ENCODE measurements at places on chromosomes 6 and 20.

DNA sequence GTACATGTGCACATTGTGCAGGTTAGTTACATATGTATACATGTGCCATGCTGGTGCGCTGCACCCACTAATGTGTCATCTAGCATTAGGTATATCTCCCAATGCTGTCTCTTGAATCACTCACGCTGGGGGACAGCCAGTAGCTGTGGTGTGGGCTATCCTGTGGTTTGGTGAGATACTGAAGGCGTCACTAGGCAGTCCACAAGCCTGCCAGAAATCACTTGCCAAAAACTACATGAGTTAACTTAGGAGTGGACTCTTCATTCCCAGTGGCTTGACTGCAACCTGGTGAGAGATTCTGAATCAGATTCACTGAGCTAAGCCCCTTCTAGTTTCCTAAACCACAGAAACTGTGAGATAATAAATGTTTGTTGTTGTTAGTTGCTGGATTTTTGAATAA is 191.3 kb downstream of the TSHZ2 start:
- DNase-seq: no peak

GRCh38 chr20:63178446-63178820 is 37.5 kb downstream of the YTHDF1 start:
- DNase-seq: no peak

DNA sequence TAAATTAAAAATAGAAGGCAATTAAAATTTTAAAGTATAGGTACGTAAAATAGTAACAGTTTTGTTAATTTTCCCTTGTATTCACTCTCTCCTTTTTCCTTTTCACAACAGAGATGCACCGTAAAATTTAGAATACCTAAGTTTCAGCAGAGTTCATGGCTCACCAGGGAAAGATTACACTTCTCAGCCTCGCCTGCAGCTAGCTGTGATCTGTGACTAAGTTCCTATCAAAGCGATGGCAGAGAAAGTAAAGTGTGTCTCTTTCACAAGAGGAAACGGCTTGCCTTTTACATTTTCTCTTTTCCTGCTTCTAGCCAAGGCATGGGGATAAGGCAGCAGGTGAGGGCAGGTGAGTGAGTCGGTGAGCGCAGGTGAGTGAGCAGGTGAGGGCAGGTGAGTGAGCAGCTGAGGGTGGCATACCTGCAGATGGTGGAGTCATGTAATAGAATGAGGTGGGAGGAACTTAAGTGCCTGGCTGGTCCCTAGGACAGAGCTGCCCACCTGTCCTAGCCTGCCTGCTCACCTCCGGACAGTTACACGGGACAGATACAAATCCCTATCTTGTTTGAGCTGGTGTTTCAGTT is 30.9 kb downstream of the ZFP64 start:
- DNase-seq: no peak

- DNase-seq: no peak
These were observed 516.7 kb downstream of the C6orf118 start for GRCh38 chr6:164792666-164793065.

DNA sequence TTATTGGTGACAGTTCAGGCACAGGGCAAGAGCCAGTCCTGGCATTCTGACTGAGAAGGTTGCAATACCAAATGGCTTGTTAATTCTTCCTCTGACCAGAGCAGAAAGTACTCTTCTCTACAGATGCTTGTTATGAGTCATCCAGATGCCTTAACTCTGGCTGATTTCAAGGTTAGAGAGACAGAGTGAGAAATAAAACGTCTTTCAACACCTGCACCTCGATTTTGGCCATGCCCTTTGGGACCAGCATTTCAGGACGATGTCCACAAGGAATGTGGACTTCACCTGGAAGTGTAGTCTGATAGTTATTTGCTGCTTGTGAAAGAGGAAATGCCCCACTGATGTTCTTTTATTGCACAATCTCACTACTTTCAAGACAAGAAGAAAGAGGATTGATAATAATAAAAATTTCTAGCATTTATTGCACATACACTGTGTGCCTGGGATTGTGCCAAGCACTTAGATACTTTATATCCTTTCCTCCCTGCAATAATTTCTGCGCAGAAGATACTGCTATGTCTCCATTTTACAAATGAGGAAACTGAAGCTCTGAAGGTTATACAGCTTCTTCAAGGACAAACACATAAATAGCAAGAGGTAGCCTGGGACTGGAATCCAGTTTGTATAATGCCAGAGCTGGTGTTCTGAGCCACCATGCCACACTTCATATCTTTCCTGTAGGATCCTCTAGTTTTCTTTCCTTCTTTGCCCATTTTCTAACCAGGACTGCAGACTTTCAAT is 33.5 kb upstream of the MCM3 start:
- no peak for DNase-seq

DNA sequence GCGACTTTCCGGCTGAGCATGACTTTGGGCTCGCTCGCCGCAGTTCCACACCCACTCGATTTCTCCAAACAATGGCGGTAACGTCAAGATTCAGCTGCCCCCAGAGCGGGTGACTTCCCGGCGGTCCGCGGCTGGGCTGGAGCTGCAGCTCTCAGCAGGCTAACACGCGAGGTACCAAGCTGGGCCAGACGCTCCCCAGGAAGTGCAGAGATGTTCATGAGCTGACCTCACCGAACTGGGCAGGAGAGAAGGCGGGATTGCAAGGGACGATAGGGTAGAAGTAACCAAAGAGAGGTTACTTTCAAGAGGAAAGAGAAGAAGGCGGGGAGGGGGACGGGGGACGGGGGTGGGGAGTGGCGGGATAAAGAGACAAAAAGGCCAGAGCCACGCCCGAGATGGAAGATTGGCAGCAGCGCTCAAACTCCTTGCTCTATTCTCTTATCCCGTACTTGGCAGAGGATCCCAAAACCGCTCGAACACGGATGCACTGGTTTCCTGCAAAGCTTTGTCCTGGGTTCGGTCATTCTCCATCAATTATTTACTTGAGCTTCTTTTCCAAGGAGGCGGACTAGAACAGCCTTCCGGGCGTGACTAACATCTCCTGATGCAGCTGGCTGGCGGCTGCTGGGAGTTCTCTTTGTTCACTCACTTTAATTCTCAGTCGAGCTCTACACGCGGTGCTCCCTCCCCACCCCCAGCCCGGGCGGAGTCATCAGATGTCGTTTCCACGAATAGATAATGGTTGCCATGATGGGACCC is at the start of gene MTCL3:
Gene MTCL3 (minus strand): TSS at position 626 of the 759 bp plus-strand sequence.
- DNase-seq: peak; percentile 36

DNA sequence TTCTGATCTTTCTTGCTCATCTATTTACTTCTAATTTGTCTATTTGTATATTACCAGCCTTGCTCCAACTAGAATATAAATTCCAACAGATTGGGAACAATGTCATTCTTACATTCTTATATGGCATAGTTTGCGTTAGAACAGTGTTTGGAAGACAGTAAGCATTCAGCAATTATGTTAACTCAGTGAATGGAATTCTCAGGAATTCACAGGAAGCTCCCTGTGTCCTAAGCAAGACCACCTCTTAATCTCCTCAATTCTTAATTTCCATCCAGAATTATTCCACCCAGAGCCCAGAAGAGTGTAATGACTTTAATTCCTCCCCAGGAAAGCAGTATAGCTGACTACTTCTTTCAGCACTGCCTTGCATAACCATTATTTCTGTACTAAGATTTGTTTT is 18.2 kb upstream of the HS3ST5 start:
- DNase-seq: no peak

GRCh38 chr6:47455533-47456209 is 21.9 kb upstream of the CD2AP start:
- DNase-seq: no peak

- no peak for DNase-seq
These were observed 33.9 kb downstream of the HLA-A start for GRCh38 chr6:29976253-29976587.

DNA sequence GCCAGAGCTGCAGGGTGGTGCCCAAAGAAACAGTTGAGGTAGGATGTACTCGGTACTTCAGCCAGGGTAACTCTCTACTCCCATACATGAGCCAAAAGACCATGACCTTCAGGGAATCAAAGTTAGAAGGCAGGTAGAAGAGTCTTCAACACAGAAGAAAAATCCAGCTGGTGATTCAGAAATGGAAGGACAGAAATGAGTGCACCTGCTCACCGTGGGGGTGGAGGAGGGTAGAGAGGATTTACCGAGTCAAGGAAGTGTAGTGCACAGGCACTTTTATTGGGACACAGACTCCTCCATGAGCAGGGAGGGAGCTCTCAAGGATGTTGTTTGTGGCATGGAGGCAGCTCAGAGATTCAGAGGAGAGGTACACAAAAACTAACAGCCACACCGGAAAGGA is 330.3 kb upstream of the PRDM1 start:
- no peak for DNase-seq

- no peak for DNase-seq
These were observed 274.8 kb upstream of the BTBD3 start for GRCh38 chr20:11642866-11643265.

GRCh38 chr20:43690943-43691598 is 24.2 kb downstream of the MYBL2 start:
- no peak for DNase-seq

- peak; percentile 2 for DNase-seq
These were observed 143.7 kb downstream of the BTBD9 start for GRCh38 chr6:38495922-38496635.

DNA sequence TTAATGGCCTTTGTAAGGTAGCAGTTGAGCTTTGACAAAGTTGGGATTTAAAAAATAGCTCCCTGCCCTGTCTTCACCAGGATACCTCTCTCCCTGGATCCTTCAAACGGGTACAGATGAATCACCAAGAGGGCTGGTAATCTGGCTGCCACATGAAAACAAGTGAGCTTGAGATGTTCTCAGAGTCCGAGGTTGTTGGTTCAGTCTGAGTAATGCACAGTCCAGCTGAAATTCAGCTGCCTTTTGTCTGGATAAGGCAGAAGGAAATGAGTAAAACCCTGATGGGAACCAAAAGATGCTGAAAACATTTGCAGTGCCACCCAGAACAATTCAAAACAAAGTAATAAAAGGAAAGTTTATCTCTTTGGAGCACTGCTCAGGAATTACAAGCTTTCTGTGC is 86.8 kb downstream of the GJA1 start:
- DNase-seq: no peak

DNA sequence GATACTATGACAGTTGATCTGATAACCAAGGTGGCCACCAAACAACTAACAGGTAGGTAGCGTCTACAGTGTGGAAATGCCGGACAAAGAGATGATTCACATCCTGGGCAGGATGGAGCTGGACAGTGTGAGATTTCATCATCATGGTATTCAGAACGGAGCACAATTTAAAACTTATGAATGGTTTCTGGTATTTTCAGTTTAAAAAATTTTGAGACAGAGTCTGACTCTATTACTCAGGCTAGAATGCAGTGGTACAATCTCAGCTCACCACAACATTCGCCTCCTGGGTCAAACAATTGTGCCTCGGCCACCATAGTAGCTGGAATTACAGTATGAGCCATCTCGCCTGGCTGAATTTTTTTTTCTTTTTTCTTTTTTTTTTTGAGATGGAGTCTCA is 43.8 kb downstream of the CEP57L1 start:
- DNase-seq: no peak

DNA sequence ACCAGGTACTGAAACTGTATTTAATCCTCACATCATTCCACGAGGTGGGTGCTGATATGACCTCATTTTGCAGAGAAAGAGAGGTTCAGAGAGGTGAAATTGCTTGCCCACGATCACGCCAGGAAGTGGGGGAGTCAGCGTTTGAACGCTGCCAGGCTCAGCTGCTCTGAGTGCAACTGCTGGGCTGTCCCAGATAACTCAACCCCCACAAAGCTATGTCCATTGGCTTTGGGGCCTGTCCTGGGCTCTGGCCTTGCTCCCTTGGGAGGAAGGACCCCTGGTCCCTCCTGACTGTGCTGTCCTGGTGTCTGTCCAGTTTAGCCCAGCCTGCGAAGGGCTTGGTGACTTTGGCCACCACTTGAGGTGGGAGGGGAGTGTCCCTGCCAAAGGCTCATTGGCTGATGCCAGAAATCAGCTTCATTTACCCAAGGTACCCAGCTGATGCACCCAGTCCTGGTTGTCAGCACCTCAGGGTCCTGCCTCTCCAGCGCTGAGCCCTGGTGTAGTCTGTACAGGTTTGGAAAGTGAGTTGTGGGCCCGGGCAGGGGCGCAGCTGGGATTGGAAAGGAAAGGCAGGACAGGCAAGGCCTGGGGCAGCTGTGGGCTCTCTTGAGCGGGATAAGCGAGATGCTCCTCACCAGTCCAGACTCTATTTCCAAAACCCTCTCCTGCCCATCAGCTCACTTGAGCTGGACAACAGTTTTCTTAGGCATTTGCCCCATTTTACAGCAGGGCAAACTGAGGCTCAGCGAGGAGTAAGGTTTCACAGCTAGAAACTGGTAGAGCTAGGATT is 38.5 kb downstream of the SUN5 start:
- no peak for DNase-seq

DNA sequence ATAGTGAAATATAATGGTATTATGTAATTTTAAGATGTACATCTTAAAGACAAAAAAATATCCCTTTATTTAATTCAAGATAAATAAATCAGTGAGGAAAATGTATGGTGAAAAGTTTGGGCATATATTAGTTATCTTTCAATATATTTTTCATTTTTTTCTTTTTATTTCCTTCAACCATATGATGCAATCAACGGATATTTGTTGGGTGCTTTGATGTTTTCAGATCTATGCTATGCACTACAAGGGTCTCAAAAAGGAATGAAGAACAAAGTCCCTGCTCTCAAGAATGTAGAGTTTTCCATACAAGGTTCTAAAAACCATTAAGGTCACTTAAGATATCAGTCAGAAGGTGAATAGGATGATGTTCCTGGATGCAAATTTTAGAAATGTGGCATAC is 258.0 kb downstream of the KHDC1L start:
- no peak for DNase-seq

- DNase-seq: no peak
These were observed 87.7 kb downstream of the TRMT6 start for GRCh38 chr20:5862703-5863039.

GRCh38 chr6:1917626-1918371 is 308.1 kb downstream of the FOXC1 start:
- DNase-seq: peak; percentile 41

GRCh38 chr20:33399924-33400323 is 1.4 kb downstream of the CDK5RAP1 start:
- DNase-seq: no peak

GRCh38 chr6:109315341-109316110 is 66.7 kb downstream of the CD164 start:
- no peak for DNase-seq

Data from activated T-cell treated with anti-CD3 and anti-CD28 coated beads for 24 hours (primary cell).